ENCODE measurements at places on chromosomes 1 and 21.

DNA sequence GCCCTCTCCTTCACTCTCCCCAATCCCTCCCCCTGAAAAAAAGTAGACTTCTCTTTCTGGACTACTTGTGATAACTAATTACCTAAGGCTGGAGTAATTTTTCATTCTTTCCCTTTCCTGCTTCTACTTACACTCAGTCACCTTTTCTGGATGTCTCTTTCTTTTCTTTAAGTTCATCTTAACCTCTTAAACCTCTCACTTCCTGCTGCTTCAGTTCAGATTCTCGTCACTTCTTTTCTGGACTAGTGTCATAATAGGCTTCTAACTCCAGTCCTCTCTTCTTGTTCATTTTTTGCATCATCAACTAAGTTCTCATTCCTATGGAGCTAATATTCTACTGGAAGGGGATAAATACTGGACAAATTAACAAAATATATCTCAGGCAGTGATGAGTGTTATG, 75.4 kb downstream of the LRRC53 start:
- DNase-seq = no peak

DNA sequence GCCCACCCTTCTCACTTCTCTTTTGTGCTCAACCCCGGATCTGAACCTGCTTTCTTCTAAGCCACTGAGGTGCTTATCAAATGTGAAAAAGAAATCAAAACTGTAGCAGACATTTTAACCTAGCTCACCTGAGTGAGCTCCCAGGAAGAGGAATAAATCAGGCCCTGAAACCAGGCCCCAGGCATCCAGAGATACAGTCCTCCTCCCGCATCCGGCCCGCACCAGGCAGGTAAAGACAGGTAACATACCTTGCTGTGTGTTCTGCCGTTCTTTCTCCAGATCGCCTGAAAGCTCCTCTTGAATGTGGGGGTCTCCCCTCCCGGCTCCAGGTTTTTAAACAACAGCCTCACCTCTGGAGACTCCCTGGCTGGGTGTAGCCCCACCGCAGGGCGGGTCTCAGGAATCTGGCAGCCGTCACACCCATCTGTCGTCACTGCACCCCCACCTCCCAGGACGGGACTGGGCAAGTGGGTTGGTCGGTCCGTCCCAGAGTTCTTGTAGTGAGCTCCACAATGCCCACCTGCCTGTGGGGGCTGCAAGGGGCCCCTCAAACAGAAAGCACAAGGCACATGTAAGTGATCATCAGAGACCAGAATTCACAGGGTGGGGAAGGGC, at the start of gene LAMB3:
Gene LAMB3, minus strand, starts transcription at position 305 of the 615 bp plus-strand sequence. CDS start 1,481 bp downstream, outside the sequence.
- peak; percentile 92 for DNase-seq

DNA sequence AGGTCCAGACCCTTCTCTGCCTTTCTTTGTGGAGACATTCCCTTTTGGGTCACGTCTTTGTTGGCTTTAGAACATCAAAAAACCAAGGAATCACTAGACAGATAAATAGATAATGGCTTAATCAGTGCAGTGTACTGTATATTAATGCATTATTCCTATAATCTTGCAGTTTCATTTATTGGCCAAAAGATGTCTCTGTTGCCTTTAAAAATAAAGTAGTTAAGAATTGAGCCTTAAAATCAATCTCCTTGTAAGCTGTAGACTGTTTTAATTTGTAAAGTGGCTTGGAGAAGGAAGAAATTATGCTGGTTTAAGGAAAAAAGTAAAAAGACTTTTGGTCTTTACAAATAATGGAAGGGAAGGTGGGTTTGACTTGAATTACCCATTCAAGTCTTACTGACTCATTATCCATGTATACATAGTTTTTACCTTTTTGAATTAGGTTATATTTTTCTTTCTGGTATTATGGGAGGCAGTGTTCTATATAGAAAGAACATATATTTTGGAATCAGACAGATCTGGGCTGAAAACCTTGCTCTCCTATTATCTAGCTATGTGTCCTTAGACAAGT, 84.6 kb downstream of the VPS13D start:
- no peak for DNase-seq

GRCh38 chr1:225469051-225469450, 41.2 kb upstream of the LBR start:
- no peak for DNase-seq

DNA sequence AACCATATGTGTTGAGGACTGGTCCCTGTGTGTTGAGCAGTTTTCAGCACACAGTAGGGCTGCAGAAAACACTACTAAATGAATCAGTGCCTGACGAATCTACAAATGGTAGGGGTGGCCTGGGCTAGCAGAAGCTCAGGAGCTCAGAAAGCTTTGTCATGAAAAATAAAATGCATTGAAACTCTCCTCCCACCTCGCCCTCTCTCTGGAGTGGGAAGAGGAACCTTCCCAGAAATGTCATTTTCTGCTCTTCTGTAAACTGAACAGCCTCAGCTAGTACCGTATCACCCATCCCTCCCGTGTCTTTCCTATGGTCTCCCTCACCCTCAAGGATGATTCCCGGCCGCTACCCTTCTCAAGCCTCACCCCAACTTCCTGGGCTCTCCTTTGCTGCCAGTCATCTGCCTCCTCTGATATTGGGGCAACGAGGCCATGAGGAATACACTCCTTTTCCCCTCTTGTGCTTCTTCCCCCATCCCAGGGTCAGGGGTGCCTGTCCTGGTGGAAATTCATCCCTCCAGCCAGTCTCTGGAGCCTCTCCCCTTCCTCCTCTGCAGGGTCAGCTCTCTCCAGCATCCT, 734.5 kb downstream of the PTPRU start:
- DNase-seq = no peak

DNA sequence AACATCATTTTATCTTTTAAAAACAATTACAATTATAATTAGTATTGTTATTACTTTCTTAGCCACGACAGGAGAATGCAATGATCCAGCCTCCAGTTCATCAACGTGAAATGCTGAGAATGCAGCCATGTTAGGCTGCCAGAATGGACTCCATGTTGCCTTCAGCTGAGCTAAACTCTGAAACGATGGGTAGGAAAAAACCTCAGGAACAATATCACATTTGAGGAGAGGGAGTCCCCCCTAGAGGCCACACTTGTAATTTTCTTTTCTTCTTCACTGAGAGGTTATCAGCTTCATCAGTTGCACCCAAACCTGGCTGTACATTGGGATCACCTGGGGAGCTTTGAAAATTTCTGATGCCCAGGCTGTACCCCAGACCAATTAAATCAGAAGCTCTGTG, 34.6 kb upstream of the DNAH14 start:
- no peak for DNase-seq

DNA sequence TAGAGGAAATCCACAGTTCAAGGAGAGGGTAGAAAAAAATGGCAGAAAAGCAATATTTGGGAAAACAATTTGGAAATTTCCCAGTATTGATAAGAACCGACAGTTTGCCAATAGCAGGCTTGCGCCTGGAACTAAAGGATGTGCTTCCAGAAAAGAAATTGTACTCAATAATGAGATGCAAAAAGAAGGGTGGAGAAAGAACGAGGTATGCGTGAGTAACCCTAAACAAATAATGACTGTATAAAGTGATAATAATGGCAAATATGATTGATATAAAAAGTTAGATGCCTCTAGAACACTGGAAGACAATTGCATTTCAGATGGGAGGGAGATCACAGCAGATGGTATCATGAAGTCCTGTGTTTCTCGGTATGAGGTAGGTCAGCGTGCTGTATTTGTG, 458.9 kb downstream of the DSCAM start:
- DNase-seq = no peak

DNA sequence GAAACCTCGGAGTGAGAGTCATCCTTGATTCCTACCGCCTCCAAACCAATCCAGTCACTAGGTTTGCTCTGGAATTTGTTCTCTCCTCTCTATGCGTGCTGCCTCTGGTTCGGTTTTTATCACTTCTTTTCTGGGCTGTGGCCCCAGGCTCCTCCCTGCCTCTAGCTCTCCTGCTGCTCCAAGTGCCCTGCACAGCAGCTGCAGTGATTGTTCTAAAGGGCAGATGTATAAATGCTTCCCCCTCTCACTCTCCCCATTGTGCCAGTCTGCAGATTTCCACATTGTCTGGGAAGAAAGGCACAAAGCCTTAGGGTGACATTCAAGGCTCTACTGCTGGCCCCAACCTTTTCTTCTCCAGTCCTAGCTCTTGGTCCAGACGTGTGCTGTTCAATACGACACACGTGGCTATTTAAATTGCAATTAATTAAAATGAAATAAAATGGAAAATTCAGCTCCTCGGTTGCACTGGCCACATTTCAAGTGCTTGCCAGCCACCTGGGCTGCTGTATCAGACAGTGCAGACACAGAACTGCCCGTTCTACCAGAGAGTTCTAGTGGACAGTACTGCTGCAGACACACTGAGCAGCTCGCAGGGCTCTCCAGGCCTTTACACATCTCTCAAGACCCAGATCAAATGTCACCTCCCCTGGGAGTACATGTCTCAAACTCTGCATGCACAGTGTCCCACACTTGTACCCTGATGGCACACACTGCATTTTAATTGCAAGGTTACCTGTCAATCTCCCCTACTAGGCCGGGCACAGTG, 12.4 kb downstream of the TRIM62 start:
- DNase-seq = no peak

- DNase-seq = no peak
Measured at GRCh38 chr1:101738475-101738874, 258.3 kb downstream of the OLFM3 start.

DNA sequence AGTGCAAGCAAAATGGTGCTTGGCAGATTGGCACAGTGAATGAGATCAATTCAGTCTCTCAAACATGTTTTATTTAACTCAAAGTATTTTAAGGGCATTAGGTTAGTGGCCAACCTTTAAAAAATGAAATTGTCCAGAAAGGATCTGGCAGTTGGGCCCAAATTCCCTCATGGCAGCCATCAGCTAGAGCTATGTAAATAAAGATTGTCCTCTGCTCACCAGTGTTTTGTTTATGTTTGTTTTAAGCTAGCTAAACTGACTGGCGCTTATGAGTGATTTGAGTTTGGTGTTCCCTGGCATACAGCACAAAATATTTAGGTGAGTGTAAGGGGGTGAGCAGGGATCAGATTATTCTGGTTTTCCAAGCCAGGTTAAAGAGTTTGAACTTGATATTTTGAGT, 18.1 kb downstream of the HDAC1 start:
- no peak for DNase-seq

DNA sequence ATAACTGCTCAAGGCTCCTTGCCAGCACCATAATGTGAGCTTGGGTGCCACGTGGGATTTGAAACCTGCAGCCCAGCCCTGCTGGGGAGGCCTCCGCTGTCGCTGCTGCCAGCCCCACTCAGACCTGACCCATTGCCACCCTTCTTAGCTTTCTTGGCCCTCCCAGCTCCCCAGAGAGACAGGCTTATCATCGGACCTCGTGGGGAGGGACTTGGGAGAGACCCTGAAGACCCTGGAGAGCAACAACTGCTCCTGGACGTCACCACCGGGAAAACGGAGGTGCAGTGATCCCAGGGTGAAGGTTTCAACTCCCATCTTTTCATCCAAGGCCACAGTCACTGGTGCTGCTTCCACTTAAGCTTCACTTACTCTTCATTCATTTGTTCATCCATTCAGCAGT, 596.1 kb downstream of the PTPRU start:
- DNase-seq = no peak

DNA sequence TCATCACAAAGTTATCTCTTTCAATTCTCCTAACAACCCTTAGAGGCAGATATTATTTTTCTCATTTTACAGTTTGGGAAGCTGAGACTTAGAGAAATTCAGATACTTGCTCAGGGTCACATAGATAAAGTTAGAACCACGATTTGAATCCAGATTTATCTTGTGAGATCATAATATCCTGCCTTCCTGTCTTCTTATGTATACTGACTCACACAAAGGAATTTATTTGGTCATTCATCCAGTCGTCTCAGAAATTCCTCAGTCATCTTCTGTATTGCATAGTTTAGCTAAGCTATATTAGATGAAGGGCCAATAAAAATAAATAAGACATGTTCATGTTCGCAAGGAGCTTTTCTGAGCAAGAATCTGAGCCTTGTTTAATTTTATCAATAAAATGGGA, 35.8 kb upstream of the RUNX1 start:
- no peak for DNase-seq

DNA sequence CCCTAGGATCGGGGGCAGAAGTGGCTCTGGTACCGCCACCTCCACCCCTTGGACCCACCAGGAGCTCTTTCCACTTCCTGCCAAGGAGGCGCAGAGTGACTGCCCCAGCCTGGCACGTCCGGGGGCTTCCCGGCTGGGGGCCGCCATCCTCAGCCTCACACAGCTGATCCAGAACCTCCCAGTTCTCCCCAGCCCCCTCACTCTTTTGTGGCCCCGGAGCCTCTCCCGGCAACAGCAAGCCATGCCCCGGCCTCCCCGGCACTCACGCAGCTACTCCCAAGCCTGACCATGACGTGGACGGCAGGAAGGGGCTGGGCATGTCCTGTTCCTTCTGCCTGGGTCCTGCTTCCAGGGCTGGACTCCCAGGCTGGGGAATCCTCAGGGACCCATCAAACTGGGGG, 17.1 kb downstream of the TP73 start:
- DNase-seq = no peak

GRCh38 chr1:109240158-109241152, 8.9 kb upstream of the CELSR2 start:
- DNase-seq = peak; percentile 50

- DNase-seq = peak; percentile 100
Measured at GRCh38 chr1:228059634-228060457, 22.7 kb upstream of the ARF1 start.

GRCh38 chr1:31615414-31615813, 2.1 kb upstream of the HCRTR1 start:
- DNase-seq = no peak

GRCh38 chr1:163265547-163265946, 56.2 kb upstream of the NUF2 start:
- no peak for DNase-seq

DNA sequence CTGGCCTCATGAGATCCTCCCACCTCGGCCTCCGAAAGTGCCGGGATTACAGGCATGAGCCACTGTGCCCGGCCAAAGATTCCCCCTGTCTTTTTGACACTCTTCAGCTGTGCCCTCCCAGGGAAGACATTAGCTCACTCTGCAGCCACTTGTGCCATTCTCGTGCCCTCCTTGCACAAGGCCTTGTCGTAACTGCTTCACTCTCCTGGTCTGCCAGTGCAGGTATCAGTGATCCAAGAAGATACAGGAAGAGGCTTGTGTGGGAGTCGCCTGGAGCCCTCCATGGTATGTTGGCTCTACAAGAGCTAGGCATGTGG, 22.0 kb upstream of the WDR26 start:
- DNase-seq = no peak

- DNase-seq = peak; percentile 73
Measured at GRCh38 chr1:173420330-173420806, 56.8 kb upstream of the PRDX6 start.

- no peak for DNase-seq
Measured at GRCh38 chr1:184649451-184649888, 105.2 kb downstream of the EDEM3 start.

- DNase-seq = no peak
Measured at GRCh38 chr1:28482702-28483101, 23.1 kb upstream of the RCC1 start.
